ENCODE measurements at places on chromosomes 2 and 18.
A peak's percentile ranks its signal among the peaks of the same experiment; 100 is the strongest.

GRCh38 chr18:8480506-8481328 is 128.5 kb upstream of the RAB12 start:
- peak; percentile 70 for DNase-seq

DNA sequence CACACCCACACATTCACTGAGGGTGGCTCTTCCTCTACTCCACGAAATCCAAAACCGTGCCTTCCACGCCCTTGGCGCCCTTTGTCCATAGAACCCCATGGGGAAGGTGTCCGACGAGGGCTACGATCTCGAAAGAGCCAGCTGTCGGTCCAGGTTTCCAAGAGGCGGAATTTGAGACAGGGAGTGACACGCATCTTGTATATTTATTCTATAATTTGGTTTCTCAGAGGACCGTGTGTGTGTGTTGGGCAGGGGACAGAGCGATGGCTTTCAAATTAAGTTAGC is 726 bp downstream of the C2orf69 start:
- no peak for DNase-seq

- DNase-seq = no peak
Observed at GRCh38 chr18:32424696-32425095, 46.0 kb downstream of the GAREM1 start.

DNA sequence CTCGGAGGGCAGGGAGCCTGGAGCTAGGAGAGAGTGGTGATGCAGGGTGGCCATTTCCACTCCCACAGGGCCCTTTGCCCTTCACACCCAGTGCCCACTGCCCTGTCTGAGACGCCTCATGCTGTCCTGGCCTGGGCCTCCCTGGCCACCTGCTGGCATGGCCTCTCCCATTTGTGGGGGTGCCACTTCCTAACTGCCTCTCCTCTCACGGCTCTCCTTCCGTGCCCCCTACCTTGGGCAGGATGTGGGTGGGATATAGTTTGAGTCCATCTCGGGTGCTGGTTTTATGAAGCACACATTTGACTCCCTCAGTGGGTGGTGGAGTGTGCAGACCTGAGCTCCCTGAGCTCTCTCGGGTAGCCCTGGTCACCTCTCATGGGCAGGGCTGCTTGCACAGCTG is 46.0 kb downstream of the DGKD start:
- no peak for DNase-seq

DNA sequence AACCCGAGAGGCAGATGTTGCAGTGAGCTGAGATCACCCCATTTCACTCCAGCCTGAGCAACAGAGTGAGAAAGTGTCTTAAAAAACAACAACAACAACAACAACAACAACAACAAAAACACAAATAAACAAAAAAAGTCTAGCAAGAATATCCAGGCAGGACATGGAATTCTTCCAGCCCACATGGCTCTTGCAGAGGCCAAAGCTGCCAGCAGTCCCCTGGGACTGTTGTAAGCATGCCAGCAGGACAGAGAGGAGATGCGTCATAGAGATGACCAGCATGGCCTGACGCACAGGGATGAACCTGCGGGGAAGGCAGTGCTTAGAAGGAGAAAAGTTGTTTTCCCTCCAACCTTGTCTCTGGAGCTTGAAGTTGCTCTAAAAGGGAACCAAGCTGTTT is 182.3 kb upstream of the PGAP1 start:
- DNase-seq = peak; percentile 70

DNA sequence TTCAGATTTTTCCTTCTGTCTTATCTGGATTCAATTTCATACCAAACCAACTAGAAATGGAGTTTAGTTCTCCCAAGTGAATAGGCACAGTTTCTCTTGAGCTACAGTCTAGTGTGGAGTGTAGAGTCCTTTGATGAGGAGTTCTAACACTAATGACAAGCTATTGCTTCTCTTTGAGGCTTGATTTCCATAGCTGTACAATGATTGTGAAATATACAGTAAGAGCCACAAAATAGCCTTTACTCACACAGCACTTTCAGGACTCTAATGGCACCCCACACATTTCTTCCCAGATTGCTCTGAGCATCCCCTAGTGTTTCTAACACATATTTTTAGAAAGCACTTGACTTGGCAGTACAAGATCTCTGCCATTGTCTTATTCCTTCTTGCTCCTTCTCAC is 153.3 kb downstream of the LRRTM1 start:
- DNase-seq = no peak

GRCh38 chr2:23924589-23925359 is 2.1 kb downstream of the ATAD2B start:
- DNase-seq = no peak

GRCh38 chr2:43224131-43224570 is 2.3 kb downstream of the ZFP36L2 start:
- DNase-seq = no peak

GRCh38 chr2:172079838-172080640 is 5.3 kb upstream of the DLX1 start:
- DNase-seq = no peak

- DNase-seq = no peak
Observed at GRCh38 chr2:190343536-190344275, at the start of gene INPP1. Gene INPP1, plus strand, starts transcription at chr2:190343589. Its CDS starts 16,514 bp downstream, at chr2:190360103.

GRCh38 chr2:45404807-45405297 is 206.2 kb downstream of the SRBD1 start:
- DNase-seq = no peak

DNA sequence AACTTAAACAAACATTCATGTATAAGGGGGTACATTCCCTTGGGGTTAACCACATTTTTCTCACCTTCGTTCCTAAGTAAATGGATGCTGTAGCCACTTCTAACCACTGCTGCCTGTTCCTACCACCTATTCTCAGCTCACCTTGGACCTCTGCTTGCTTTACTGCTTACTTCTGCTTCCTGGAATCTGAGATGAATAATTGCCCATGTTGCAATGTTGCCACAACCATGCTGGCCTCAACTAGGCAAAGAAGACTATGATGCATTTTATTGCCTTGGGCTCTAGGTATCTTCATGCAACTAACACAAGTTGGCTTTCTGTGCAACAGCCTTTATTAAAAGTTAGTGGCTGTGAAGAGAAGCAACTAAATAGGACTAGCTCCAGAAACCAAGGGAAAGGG is 106.3 kb upstream of the TCF4 start:
- no peak for DNase-seq

DNA sequence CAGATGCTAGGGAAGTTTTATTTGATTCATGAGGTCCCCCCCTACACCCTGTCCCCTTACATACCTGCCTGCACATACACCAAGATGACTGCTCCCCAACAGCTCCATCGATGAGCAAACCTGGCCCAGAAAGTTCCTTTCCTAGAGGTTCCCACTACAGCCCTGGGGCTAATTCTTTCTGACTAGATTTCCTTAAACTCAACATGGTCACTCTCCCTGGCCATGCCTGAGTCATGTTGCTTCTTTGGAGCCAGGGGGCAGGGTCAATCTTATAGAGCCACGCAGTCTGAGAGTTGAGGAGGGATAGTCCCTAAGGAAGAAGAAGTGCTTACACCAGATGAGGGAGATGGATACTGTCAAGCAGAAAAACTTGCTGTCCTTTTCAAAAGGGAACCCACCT is 67.7 kb upstream of the GLI2 start:
- no peak for DNase-seq

- no peak for DNase-seq
Observed at GRCh38 chr2:38218591-38218991, 142.6 kb upstream of the CYP1B1 start.

- DNase-seq = no peak
Observed at GRCh38 chr2:60858897-60859311, 22.5 kb upstream of the REL start.

GRCh38 chr18:765764-766549 is 46.1 kb downstream of the YES1 start:
- no peak for DNase-seq

DNA sequence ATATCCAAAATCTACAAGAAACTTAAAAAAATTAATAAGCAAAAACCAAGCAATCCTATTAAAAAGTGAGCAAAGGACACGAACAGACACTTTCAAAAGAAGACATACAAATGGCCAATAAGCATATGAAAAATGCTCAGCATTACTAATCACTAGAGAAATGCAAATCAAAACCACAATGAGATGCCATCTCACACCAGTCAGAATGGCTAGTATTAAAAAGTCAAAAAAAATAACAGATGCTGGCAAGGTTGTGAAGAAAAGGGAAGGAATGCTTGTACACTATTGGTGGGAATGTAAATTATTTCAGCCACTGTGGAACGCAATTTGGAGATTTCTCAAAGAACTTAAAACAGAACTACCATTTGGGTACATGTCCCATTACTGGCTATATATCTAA is 128.8 kb upstream of the SESTD1 start:
- DNase-seq = peak; percentile 20

DNA sequence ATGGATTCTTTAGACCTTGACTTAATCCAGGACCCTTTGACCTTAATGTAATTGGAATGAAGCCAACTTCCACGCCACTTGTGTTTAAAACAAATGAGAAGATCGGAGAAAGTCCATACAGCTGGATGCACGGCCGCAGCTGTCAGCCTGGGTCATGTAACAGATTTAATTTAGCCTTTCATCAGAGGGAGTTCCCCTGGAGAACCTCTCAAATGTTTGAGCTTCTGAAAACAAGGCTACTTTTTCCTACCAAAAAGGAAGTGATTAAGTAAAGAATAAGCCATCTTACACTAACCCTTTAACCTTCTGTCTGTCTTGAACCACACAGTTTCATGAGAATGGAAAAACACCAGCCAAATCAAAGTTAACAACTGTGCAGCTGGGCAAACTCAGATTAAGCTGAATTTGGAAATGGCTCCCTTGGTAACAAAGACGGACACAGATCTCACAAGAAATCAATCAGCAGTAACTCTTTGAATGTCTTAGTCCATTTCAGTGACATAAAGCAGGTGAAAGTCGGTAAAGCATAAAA is 103.6 kb downstream of the DOCK10 start:
- DNase-seq = no peak

- peak; percentile 89 for DNase-seq
Observed at GRCh38 chr18:9055185-9055584, 47.3 kb upstream of the NDUFV2 start.

DNA sequence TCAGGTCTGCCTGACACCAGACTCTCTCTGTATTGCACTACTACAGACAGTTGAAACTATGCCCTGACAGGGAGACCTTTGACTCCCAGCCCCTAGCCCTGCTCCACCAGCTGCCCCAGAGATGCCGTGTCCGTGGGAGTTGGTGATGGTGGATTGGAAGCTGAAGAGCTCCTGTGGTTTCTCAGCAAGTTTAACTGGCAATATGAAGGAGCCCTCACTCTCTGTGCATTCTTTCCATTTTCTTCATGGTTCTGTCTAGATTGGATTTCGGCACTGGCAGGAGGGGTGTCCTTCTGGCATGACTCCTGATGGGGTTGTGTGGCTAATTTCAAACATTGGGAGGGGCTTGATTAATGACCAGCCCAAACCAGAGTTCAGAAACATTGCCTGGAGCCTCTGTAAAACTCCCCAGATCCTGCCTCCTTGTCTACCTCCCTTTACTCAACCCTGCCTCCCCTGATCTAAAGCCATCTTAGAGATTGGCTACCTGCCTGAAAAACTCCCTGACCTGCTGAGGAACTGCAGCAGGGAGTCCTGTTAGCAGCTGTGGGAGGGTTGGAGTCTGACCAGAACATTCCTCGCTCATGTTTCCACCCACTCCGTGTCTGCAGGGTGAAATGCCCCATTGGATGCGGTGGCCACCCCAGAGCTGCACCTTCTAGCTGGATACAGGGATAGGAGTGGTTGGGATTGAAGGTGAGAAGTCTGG is 206.9 kb upstream of the SPRED2 start:
- peak; percentile 94 for DNase-seq

GRCh38 chr2:220687231-220687843 is 884.8 kb downstream of the EPHA4 start:
- DNase-seq = peak; percentile 41

DNA sequence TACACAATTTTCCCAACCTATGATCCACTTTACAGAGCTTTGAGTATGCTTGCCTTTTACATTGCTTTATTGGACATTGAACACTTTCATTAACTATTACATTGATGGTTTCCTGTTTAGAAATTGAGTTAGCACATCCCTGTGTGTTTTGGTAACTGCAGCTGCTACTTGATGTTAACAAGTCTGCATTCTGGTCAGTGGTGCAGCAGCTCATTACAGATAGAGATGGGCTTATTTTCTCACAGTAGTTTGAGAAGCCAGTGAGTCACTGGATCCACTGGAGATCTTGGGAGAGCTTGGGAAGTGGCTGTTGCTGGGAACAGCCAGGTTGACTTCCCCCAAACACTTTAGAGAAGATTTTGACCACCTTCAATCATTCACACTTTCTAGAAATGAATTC is 150.5 kb downstream of the ARHGAP15 start:
- DNase-seq = no peak

GRCh38 chr2:203897544-203897943 is 30.0 kb downstream of the CTLA4 start:
- DNase-seq = no peak

GRCh38 chr2:39121523-39122063 is 742 bp upstream of the SOS1 start:
- DNase-seq = no peak

DNA sequence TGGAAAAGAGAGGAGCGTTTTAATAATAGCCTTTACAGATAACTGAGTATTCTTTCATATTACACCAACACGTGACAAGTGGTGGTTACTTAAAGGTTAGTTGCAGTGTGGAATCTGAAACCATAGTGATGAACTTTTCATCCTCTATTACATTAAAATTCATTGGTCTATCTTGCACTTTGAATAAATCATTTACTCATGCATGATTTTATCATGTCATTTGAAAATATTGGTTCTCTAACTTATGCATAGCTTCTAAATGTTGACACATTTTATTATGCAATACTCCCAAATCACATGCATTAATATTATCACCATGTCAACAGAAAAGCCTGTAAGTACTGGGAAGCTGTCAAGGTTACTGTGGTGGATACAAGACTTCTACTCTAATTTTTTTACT is 1432.2 kb downstream of the LRP1B start:
- DNase-seq = no peak

- DNase-seq = no peak
Observed at GRCh38 chr2:67214585-67215185, 182.4 kb upstream of the ETAA1 start.

DNA sequence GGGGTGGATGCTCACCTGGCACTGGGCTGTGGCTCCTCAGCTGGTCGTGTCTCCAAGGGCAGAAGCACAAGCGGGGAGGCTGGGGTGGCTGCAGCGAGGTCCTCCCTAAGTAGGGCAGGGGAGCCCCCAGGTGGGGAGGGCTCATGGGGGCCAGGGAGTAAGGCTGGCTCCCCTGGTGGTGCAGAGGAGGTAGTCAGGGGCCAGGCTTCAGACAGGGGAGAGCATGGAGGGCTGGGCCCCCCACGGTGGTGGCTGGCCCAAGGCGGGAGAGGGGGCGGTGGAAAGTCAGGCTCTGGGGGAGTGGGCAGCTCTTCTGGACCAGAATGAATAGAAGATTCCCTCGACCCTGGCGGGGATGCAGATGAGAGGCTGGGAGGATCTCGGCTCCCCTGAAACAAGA is 8.1 kb upstream of the SFXN5 start:
- no peak for DNase-seq

All from astrocyte of the cerebellum (primary cell).